ENCODE measurements at places on chromosomes 2 and 18.

- DNase-seq = no peak
Measured at GRCh38 chr2:218701806-218702205, 8.8 kb upstream of the TTLL4 start.

DNA sequence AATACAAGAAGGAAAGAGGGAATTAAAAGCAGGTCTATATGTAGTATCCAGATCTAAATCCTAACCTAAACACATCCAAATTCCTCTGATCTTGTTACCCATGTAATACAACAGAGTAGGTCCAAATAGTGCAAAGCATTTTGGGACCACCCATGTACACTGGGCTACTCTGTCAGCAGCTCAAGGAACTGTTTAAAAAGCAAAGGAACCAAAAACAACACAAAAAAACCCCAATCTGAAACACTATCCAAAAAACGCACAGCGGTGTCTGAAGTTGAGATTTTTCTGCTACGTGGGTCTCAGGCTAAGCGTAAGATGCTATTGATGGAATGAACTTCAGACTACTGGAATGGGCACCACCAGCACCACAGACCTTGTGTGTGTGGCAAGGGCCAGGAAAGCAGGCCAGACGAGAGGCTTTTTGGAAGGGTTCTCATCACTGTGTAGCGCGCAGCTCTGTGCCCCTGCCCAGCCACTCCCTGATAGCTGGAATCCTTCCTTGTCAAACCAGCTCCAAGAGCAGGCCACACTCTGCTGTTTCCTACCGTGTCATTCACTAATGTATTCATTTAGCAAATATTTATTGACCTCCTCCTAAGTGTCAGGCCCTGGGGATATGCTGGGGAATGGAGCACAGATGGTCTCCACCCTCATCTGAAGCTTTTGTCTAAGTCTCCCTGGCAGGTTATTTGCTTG, 101.4 kb downstream of the COLEC12 start:
- peak; percentile 31 for DNase-seq

- DNase-seq = no peak
Measured at GRCh38 chr2:168583710-168584521, 127.8 kb downstream of the CERS6 start.

GRCh38 chr18:24736662-24737330, 276.4 kb downstream of the HRH4 start:
- DNase-seq = no peak

DNA sequence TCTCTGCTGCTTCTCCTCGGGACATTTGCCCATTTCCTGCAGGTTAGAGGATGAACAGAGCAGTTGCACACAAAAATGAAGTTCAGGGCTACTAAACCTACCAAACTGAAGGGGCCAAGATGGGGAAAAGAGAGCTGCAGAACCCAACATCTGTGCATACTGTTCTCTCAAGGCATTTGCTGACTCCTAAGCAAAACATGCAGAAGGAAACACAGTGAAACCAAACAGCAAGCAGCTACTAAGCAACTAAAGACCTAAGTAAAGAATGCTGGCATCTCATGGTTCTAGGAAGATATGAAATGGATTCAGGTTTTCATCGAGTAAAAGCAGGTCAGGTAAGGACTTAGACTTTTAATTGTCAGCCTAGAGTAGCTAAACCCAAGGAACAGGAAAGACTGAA, 111.9 kb upstream of the SYT4 start:
- peak; percentile 8 for DNase-seq

GRCh38 chr2:142478206-142478605, 347.4 kb upstream of the LRP1B start:
- no peak for DNase-seq

GRCh38 chr2:159146996-159147666, 139.4 kb downstream of the WDSUB1 start:
- DNase-seq = peak; percentile 25

GRCh38 chr2:127565261-127566138, 30.0 kb downstream of the MYO7B start:
- no peak for DNase-seq

DNA sequence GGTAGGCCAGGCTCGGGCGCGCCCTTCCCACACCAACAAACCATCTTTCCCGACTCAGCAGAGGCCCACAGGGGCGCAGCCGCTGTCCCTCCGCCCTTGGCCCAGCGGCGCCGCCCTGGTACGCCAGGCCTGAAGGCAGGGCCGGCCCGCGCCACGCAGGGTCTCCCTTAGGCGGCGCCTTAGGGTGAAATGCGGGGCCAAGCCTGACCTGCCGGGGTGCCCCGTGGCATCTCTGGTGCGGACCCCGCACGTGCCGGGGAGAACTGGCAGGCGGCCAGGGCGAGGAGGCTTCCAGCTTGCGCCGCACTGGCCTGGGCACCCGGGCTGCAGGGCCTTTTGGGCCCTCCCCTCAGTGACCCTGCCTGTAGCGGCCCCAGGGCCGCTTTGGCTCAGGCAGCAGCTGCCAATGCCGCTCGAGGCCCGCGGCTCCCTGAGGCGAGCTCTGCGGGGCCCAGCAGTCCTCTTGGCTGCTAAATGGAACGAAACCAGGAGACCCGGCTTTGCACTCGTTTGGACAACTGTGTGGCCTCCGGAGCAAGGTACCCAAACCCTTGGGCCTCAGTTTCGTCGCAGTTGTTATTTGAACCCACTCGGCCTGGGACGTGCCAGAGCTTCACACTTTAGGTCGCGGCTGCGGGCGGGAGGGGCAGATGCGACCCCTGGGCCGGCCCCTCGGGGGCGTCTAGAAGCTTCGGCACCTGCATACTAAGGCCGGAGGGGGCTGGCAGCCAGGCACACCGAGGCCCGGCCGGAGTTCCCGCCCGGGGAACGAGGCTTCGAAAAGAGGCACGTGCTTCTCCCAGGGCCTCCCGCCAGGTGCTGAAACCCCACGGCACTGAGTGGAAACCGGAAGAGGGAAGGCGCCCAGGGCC, 8.5 kb downstream of the OTX1 start:
- no peak for DNase-seq

- no peak for DNase-seq
Measured at GRCh38 chr2:28449488-28450395, 46.1 kb upstream of the PLB1 start.

- DNase-seq = no peak
Measured at GRCh38 chr2:38763228-38763627, 12.1 kb upstream of the SRSF7 start.

DNA sequence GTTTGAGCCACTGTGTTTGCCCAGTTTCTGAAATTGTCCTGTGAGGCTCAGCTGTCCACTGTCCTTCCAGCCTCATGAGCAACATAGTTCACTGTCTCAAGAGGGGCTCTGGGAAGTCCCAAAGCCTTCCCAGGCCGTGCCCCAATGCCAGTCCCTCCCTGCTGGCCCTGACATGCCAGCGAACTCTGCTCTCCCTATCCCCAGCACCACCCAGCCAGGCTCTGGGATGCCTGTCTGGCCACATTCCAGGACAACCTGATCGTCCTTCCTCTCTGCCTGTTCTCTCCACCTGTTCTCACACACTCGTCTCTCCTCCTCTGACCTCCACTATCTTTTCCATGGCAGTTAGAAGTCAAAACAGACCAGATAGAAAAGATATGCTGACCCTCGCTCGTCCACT, 278.0 kb upstream of the ID2 start:
- DNase-seq = no peak

Measured in NCI-H510A treated with DMSO at 0.1 percent for 48 hours (cell line).